ENCODE measurements at places on chromosomes 1 and 21.

GRCh38 chr1:177044390-177044789, 120.1 kb downstream of the ASTN1 start:
- no peak for DNase-seq
- H3K27ac ChIP-seq: no peak overlapping the region
- H3K4me1 ChIP-seq: no peaks in the 10 kb centered on the region
- no peaks in the 10 kb centered on the region for H3K36me3 ChIP-seq
- no peak overlapping the region for H3K4me3 ChIP-seq

- H3K27ac ChIP-seq: no peak overlapping the region
- H3K4me1 ChIP-seq: no peaks in the 10 kb centered on the region
- no peaks in the 10 kb centered on the region for H3K27me3 ChIP-seq
- H3K4me3 ChIP-seq: no peak overlapping the region
- no peak for DNase-seq
- no peaks in the 10 kb centered on the region for H3K36me3 ChIP-seq
Measured at GRCh38 chr1:89350298-89350697, 13.6 kb upstream of the GBP6 start.

- no peaks in the 10 kb centered on the region for H3K27me3 ChIP-seq
- H3K4me3 ChIP-seq: no peak overlapping the region
- H3K4me1 ChIP-seq: no peaks in the 10 kb centered on the region
- no peaks in the 10 kb centered on the region for H3K36me3 ChIP-seq
Measured at GRCh38 chr1:224591326-224591725, 24.8 kb upstream of the CNIH3 start.

GRCh38 chr1:244865028-244865371, 657 bp upstream of the HNRNPU start:
- DNase-seq: no peak
- H3K27me3 ChIP-seq: no peaks in the 10 kb centered on the region
- H3K4me3 ChIP-seq: peak overlapping the region; percentile 90
- H3K27ac ChIP-seq: peak overlapping the region; percentile 99
- peaks cover 27% of the 10 kb centered on the region for H3K4me1 ChIP-seq
- H3K36me3 ChIP-seq: peaks cover 21% of the 10 kb centered on the region

GRCh38 chr1:53740621-53741105, 1.7 kb upstream of the GLIS1 start:
- H3K4me1 ChIP-seq: peaks cover 10% of the 10 kb centered on the region
- H3K27ac ChIP-seq: no peak overlapping the region
- DNase-seq: no peak
- H3K4me3 ChIP-seq: no peak overlapping the region

DNA sequence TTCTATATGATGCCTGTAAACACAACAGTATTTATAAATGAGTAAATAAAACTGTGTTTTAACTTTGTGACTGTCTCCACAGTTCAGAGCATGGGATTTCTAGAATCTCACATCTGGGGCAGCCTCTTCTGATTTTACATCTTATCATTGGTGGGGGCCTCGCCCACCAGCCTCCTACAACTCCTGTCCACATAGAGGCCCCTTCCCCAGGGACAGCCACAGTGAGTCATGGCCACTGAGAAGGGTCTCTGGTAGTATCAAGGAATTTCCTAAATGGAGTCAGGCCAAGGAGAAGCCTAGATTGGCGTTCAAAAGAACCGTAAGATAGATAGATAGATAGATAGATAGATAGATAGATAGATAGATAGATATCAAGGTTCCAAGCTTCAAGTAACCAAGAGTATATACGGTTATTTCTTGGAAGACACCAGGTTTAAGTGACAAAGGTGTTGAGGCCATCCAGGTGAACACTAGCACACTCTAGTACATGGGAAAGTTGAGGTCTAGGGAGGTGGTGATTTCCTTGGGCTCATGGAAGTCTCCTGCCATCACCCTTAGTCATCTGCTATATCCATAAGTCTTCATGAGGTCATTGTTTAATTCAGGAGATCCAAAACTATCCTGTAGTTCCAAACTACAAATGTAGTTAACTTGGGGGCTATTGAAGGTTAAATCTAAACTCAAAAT, 121.6 kb downstream of the SYT2 start:
- H3K4me3 ChIP-seq: no peak overlapping the region
- H3K27ac ChIP-seq: peak overlapping the region; percentile 94
- H3K27me3 ChIP-seq: no peaks in the 10 kb centered on the region
- H3K4me1 ChIP-seq: peaks cover 51% of the 10 kb centered on the region
